ENCODE measurements at places on chromosomes 16 and 17.

DNA sequence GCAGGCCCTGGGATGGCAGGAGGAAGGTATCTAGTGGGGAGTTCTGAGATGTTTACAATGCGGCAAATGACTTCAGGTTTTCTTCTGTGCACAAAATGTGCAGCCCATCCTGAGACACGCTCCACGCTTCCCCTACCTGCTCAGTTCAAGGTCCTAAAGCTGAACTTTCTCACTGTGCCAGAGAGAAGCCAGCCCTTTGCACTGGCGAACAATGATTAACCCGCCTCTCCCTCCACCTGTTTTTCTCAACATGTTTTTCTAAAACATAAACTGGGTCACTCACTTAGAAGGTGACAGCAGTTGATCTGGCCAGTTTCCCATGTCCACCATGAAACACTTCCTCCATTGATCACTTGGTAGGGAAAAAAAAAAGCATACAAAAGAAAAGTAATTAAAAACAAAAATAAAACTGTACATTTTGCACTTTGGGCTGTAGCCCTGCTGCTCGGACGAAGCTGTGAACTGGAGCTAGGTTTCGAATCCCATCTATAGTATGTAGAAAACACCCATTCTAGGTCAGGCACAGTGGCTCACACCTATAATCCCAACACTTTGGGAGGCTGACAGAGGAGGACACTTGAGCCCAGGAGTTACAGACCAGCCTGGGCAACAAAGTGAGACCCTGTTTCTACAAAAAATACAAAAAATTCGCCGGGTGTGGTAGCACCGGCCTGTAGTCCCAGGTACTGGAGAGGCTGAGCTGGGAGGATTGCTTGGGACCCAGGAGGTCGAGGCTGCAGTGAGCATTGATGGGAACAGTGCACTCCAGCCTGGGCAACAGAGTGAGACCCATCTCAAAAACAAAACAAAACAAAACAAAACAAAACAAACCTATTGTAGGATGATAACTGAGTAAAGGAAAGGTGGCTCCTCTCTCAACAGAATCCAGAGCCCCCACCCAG is 6.1 kb upstream of the G6PC1 start:
- DNase-seq = no peak

DNA sequence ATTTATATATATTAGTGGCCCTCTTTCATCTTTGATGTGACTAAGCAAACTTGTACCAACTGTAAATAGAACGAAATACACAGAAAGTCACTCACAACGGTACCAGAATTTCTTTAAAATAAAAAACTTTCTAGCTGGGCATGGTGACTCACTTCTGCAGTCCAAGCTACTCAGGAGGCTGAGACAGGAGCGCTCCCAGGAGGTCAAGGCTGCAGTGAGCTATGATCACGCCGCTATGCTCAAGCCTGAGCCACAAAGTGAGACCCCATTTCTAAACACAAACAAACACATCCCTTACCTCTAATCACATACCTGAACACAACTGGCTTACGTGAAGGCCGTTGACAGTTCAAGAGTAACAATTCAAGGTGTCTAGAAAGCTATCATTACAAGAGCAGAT is 29.7 kb downstream of the STAT5B start:
- no peak for DNase-seq

- DNase-seq = peak; percentile 58
Observed at GRCh38 chr16:58020628-58021521, 4.7 kb upstream of the MMP15 start.

GRCh38 chr17:39281806-39282205 is 56.1 kb upstream of the STAC2 start:
- DNase-seq = peak; percentile 26

GRCh38 chr16:56858374-56858773 is 6.6 kb upstream of the SLC12A3 start:
- DNase-seq = no peak

DNA sequence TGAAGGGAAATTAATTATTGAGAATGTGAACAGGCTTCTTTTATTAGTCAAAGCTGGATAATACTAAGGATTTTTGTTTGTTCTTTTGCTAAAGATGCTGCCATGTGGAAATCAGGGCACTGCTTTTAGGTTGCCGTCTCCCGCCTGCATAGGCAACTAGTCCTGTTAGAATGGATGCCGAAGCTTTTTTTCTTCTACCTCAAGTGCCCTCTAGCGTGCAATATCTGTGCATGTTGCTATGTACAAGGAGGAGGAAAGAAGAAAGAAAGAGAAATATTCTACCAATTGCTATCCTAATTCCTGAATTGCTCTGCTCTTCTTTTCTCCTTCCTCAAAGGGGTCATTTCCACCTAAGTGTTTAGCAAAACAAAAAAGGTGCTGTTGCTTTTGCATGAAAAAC is 5.2 kb upstream of the CDH8 start:
- DNase-seq = peak; percentile 73

GRCh38 chr16:65758620-65759019 is 607.9 kb upstream of the CDH5 start:
- DNase-seq = no peak

DNA sequence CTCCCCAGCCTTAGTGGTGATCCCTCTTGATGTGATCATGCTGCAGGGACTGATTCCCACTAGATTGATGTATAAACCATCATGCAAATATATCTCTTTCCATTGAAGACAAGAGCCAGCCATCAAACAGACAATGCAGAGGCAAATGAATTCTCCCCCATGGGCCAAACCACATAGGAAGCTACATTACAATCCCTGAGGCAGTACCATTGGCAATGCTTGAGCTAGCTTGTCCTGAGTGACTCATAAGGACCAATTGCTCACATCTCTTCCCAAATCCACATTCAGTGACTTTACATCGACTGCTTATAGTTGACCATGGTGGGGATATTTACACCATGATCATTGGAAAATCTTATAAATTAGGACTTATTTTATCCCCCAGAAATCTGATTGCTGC is 242.2 kb downstream of the SHISA9 start:
- no peak for DNase-seq

GRCh38 chr17:19290066-19290705 is 53.0 kb downstream of the EPN2 start:
- peak; percentile 56 for DNase-seq

DNA sequence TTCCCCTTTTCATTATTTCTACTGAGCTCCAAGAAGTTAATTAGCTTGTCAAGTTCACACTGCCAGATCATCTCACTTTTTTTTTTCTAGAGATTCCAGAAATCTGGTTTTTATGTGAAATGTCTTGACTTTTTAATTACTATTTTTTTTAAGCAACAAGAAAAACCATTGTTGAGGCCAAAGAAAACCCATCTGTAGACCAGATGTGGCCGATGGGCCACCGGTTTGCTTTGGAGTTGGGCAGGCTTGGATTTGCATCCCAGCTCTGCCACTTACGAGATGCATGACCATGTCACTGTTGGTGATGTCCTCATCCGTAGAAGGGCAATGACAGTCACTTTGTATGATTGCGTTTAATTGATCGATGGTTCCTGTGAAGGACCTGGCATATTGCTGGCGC is 34.2 kb upstream of the MRTFB start:
- DNase-seq = no peak

GRCh38 chr16:6749698-6750097 is 582.9 kb upstream of the RBFOX1 start:
- DNase-seq = no peak

- peak; percentile 25 for DNase-seq
Observed at GRCh38 chr17:1108765-1109605, 70.8 kb downstream of the ABR start.

DNA sequence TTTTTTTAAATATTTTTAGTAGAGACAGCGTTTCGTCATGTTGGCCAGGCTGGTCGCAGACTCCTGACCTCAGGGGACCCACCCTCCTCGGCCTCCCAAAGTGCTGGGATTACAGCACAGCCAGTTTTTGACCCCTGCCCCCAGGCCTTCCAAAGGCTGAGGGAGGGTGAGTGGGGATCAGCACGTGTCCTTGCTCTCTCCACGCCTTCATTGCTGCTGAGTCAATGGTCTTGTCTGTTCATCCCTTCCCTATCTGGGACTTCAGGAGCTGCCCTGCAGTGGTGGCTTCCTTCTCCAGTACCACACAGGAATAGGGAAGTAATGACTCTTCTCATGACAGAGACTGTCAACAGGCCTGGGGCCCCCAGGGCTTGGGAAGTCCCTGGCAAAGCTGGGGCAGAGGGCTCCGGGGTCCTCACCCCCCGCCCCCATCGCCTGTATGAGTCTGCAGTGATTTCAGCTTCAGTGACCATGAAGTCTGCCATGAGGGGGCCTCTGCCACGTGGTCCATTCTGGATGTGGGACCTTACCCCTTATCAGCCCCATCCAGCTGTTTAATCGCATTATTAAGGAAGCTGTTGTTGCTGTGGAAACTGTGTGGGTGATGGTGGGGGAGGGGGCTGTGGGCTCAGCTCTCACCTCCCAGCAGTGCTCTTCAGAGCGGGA is 6.1 kb downstream of the ABCC3 start:
- peak; percentile 76 for DNase-seq

- DNase-seq = no peak
Observed at GRCh38 chr16:30738984-30739951, 9.0 kb upstream of the PHKG2 start.

- no peak for DNase-seq
Observed at GRCh38 chr17:45224671-45225050, 3.0 kb downstream of the FMNL1 start.

GRCh38 chr16:53509906-53510703 is 7.1 kb upstream of the AKTIP start:
- DNase-seq = peak; percentile 88

DNA sequence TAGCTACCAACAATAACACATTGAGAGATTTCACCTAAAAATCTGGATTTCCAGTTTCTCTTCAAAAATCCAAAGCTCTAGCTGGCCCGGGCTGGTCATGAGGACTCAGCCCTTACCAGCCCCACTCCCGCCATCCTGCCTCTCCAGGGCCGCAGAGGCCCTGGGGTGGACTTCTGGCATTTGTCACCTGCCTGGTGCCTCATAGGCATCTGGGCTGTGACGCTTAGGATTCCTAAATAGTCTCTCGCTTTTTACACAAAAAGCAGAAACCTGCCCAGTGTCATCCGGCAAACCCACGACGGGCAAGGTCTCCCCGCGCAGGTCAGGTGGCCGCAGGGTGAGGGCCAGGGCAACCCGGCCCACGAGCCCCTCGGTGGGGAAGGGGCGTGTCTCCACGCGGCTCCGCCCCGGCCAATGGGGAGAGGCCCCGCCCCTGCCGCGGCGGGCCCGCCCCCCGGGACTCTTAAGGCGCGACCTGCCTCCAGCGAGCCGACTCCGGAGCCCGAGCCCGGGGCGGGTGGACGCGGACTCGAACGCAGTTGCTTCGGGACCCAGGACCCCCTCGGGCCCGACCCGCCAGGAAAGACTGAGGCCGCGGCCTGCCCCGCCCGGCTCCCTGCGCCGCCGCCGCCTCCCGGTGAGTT is at the start of gene VASN:
Gene VASN (plus strand): TSS at position 492 of the 644 bp plus-strand sequence. CDS start 9,030 bp downstream, outside the sequence.
- DNase-seq = peak; percentile 78

DNA sequence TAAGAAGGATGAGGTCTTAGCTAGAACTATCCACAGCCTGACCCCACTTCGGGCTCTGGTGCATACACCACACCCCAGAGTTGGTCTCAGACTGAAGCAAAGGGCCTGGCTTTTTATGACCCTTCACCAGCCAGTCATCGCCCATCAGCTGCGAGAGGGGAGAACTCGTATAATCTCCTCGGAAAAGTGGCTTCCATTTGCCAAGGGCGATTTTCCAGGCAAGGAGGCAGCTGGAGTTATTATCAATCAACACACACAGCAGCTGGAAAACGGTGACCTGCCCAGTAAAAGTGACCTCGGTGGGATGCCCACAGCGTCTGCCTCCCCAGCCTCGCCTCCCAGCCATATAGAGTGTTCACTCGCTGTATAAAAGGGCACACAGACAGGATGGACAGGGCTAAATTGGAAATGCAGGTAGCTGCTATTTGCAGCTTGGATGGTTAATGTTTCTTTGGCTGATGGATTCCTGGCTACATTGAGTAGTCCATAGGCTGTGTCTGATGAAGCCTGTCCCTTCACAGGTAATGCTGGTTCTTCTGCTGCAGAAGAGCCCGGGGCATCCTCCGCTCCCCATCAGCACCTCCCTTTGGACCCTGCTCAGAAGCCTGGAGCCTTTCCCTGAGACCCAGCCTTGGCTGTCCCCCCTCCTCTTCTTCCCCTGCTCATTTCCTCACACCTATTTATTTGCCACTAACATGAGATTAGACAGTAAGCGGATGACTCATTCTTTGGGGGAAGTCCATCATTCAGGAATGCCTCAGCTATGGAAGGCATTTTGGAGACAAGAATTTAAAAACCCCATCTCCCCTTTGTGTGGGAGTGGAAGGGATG is 45.7 kb downstream of the TMEM186 start:
- DNase-seq = peak; percentile 93

DNA sequence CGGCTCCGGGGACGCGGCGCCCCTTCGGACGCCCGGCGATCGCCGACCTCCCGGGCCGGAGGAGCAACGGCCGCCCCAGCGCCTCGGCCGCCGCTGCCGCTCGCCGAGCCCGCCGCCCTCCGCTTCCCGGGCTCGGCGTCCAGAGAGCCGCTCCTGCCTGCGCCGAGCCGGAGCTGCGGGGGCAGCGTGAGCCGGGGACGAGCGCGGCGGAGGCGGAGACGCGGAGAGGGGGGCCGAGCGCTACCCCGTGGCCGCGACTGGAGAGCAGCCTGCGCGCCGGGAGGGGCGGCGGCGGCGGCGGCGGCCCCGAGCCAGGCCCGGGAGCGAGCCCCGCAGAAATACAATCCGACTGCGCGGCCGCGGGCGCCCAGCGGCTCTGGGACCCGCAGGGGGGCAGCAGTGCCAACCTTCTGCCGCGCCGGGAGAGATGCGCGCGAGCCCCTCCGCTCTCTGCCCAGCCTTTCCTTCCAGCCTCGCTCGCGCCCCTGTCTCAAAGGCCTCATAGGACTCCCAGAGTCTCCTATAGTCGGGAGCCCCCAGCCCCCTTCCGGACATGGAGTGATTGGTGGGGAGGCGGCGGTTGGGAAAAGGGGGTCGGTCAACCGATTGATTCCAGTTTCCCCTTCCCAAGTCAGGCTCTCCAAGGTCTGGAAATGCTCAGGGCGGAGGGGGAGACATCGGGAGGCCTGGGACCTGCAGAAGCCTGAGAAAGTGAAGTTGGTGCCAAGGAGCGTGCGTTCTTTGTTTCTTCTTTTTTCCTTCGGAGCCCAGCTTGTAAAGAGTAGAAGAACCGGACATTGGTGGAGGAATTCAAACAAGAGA is 1.0 kb upstream of the SDK2 start:
- peak; percentile 69 for DNase-seq

- no peak for DNase-seq
Observed at GRCh38 chr16:51523400-51523799, 372.3 kb upstream of the SALL1 start.

GRCh38 chr17:49760296-49760695 is 3.6 kb downstream of the FAM117A start:
- no peak for DNase-seq

DNA sequence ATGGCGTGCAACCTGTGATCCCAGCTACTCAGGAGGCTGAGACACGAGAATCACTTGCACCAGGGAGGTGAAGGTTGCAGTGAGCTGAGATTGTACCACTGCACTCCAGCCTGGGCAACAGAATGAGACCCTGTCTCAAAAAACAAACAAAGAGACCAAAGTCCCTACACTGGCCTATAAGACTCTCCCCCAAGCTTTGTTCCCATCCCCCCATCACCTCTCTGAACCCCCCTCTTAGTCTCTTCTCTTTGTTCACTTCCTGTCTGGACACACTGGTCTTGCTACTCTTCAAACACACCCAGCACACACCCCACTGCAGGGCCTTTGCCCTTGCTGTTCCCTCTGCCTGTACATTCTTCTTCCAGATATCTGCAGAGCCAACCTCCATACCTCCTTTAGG is 7.8 kb upstream of the SCNN1B start:
- DNase-seq = no peak

GRCh38 chr17:43591001-43591400 is 44.9 kb upstream of the ETV4 start:
- DNase-seq = no peak

All from mesendoderm (in vitro differentiated cells).